ENCODE measurements at places on chromosomes 7 and 10.

DNA sequence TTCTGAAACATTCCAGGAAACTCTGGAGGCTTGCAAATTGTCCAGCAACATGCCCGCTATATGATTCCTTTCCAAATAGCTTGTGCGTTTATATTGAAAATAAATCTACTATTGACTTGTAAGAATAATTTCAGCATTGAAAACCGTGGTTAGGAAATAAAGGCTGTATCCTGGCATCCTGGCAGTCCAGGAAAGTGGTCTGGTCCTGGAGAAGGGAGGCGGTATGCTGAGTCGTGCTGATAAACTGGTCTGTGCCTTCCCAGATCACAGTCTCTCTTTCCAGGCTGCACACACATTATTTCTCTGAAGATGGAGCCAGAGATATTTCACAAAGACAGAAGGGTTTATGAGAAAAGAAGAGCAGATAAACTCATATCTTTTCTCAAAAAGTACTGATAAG, 350.1 kb upstream of the COBL start:
- DNase-seq: no peak

- DNase-seq: no peak
Measured at GRCh38 chr7:33300131-33300530, 170.8 kb downstream of the BBS9 start.

DNA sequence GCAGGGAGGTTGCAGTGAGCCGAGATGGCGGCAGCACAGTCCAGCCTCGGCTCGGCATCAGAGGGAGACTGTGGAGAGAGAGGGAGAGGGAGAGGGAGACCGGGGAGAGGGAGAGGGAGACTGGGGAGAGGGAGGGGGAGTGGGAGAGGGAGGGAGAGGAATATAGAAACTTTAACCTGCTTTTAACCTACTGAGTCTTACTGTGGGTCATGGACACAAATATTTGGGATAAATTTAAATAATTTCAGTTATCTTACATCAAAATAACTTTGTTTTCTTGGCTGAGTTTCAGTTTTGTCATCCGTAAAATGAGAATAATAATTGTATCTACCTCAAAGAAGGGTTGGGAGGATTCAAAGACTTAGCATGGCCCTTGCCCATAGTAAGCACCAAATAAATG, 319.8 kb downstream of the LRMDA start:
- DNase-seq: no peak

DNA sequence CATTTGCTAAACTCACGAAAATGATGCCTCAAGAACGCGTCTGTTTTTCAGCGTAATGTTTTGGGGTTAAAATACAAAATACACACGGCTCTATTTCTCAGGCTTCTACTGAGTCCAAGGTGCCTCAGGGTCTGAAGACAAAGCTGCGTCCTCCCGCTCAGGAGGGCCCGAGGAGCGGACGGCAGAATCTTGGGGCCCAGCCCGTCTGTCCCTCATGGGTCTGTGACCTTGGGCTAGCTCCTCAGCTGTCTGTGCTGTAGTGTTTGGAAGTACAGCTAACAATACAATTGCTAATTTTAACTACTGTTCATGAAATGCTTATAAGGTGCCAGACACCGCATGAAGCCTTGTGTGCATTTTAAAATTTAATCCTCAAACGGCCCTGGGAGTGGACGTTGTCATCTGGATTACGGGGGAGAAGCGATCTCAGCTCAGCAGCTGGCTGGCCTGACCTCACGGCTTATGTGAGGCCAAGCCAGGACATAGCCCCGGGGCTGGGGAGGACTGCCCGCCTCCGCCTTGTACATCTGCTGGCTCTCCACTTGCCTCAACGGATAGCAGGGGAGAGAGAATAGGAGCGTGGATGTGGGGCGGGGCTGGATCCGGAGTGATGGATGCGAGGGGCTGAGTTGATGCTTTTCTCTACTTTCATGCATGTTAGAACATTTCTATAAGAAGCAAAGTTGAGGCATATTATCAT, 357.4 kb downstream of the GLRX3 start:
- DNase-seq: no peak

DNA sequence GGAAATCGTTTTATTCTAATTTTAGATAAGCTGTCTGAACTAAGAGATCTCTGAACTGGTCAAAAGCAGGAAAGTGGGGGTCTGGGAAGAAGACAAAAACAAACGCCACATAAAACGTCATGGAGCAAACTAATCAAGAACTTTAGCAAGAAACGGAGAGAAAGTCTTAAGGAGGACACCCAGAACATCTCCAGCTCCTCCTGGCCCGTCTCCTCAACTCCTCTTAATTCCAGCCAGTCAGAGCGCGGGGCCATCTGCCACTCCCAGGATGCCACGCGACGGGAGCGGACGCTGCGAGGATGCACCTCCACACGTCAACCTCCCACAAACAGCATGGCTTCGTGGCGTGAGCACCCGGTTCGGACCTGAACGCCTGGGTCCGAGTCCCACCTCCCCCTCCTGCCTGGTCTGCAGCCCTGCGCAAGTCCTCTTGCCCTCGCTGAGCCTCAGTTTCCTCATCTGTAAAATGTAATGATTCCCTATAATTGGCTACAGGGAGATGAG, 598 bp downstream of the MMS19 start:
- peak; percentile 71 for DNase-seq

- DNase-seq: peak; percentile 23
Measured at GRCh38 chr10:69757553-69758309, 44.0 kb upstream of the COL13A1 start.

GRCh38 chr7:216360-217300, 24.3 kb downstream of the FAM20C start:
- no peak for DNase-seq

GRCh38 chr7:134320201-134320600, 3.5 kb upstream of the SLC35B4 start:
- no peak for DNase-seq

- no peak for DNase-seq
Measured at GRCh38 chr10:1114315-1114714, 58.1 kb downstream of the WDR37 start.

DNA sequence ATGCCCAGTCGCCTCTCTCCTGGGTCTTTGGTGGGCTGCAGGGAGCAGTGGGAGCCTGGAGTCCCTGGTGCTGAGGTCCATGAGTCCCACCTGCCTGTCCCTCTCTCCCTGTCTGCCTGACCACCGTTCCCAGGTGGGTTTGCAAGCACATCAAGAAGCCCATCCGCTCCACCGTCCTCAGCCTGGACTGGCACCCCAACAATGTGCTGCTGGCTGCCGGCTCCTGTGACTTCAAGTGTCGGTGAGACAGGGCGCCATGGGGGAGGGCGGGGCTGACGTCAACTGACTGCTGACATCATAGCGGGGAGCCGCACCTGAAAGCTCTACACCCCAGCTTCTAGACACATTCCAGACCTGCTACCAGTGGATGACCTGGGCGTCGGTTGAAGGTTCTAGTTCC, 15.2 kb downstream of the ARPC1B start:
- DNase-seq: no peak

GRCh38 chr7:20362574-20363253, 32.0 kb downstream of the ITGB8 start:
- no peak for DNase-seq

- peak; percentile 3 for DNase-seq
Measured at GRCh38 chr10:69567920-69568319, 5.3 kb downstream of the NEUROG3 start.

GRCh38 chr10:7545261-7545660, 121.5 kb downstream of the ITIH5 start:
- no peak for DNase-seq

DNA sequence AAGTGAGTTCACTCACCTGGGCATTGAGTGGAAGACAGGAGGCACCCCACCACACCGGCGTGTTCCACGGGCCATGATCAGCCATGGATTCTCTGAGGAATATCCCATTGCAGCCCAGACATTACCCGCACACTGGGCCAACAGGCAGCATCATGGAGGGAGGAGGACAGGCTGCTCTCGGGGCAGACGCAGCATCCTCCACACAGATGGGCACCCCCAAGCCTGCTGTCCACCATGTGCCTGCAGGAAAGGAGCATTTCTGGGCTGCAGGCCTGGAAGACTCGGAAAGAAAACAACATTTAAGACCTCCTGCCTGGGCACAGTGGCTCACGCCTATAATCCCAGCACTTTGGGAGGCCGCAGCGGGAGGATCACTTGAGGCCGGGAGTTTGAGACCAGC, 71.0 kb upstream of the SH2B2 start:
- DNase-seq: no peak

- peak; percentile 7 for DNase-seq
Measured at GRCh38 chr7:7014827-7015595, 167.3 kb upstream of the C1GALT1 start.

DNA sequence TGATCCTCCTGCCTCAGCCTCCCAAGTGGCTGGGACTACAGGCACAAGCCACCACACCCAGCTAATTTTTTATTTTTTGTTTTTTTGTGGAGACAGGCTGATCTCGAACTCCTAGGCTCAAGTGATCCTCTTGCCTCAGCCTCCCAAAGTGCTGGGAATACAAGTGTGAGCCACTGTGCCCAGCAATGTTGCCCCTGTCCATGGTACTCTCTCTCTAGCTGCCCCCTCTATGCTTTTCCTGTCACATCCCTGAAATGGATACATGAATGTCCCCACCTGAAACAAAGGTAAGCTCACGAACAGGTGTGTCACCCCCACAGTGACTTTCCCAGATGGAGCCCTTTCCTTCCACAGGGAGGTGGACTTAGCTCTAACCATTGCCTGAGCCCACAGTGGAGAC, 141.1 kb upstream of the MGMT start:
- no peak for DNase-seq

Data from globus pallidus (tissue), 1 donor.